ENCODE measurements at places on chromosomes 12 and 14.

GRCh38 chr12:93002293-93003054 is 73.4 kb upstream of the EEA1 start:
- no peak for DNase-seq

DNA sequence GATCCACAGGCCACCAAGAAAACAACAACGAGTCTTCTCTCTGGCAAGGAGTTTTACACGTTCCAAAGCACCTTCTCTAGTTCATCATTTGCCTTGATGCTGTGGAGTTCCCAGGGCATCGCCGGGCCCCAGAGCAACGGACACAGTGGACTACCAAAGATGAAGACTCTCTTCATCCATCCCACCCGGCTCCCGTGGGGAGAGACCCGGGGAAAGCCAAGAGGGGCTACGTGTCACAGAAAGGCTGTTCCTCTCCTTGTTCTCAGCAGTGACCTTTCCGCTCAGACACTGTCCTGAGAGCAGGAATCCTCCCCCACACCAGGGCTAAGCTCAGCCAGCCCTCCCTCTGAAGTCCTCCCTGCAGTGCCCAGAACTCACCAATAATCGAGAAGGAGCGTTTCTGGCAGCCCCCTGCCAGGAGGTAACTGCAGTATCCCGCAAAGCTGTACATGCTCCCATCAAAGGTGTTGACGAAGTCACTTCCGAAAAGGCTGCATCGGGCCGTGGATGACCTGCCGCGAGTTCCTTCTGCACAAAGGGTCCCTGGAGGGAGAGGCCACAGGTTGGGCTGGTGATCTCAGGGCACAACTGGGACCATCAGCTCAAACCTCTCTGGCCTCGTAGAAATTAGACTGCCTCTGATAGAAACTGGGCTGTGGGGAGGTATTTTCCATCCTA is 3.5 kb downstream of the VWF start:
- DNase-seq: no peak

GRCh38 chr12:104498211-104498801 is 41.6 kb downstream of the CHST11 start:
- no peak for DNase-seq

DNA sequence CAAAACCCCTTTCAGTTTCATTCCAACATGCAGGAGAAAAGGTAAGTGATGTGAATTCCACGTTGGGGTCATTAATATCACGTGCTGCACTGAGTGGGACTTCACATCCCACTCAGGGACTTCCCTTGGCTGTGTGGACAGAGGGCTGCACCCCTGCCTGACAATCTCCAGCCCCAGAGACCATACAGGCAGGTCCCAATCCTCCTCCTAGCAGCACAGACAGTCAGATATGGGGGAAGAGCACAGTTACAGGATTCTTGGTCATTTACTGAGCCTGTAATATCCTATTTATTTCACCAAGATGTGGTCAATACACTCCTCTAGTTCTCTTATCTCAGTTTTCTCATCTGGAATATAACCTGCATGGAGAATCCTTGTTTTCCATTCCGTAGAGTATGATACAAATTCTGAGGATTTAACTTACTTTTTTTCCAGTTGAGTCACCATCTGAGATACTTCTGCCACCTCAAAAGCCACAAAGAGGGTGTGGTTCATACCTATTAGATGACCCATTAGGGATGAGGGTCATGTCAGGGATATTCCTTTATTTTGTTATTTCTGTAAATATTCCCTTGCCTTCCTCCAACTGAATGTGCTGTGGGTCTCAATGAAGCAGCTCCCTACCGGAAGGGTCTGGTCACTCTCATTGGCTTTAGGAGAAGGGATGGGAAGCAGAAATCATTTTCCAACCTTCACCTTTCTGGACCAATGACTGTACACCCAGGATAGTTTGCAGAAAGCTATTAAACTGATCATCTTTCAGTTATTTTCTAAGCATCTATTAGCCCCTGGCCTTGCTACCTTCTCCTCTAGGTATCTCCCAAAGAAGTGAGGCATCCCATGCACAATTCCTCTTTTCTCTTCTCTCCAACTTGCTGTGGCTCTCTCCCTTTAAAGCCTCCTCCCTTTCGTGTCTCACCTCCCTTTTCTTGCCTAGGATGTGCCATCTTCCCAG is 43.0 kb upstream of the NTF3 start:
- no peak for DNase-seq

- no peak for DNase-seq
Measured at GRCh38 chr12:69906411-69907216, 81.6 kb downstream of the MYRFL start.

DNA sequence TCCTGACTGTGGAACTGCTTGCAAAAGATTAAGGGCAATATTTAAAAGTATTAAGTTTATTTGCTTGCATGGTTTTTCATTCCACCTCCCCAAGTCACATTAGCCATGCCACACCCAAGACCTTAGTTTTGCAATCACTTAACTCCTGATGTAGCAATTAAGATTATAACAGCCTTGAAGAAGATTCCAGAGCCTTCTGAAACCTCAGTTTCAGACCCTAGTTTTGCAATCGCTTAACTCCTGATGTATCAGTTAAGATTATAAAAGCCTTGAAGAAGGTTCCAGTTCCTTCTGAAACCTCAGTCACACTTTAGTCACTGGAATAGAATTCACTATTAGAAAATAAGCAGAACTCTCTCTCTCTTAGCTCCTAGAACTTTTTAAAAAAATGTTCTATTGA is 42.7 kb upstream of the DCN start:
- no peak for DNase-seq
